ENCODE measurements at places on chromosomes 12 and 14. TPM values are rescaled to one million over a fixed set of nuclear protein-coding genes. Genes with fewer than 3 reads are reported as not detected.

DNA sequence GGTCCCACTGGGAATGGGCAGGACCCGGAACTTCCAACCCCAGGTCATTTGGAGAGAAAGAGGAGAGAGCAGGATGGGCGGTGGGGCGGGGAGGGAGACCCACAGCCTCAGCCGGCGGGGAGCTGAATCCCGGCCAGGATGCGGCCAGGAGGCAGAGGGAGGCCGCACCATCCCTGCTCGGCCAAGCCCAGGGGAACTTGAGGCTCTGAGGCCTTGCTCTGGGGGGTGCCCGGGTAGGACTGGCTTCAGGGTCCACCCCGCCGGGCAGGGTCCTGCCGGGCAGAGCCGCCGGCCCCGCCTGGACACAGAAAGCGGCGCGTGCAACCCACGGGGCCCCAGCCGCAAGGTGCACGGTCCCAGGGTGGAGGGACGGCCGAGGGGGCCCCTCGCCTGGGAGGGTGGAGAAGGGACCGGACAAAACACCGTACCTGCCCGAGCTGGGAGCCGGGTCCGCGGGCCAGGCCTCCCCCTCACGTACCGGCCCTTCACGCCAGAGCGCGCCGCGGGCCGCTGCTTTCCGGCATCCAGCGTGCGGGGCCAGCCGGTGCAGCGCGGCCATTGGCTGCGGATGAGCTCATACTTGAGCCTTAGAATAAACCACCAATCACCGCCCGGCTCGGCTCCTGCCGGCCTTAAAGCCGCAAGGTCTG, at the start of gene RPS6KL1:
Gene RPS6KL1, minus strand, starts transcription at position 509 of the 650 bp plus-strand sequence. CDS start 1,719 bp downstream, outside the sequence.
- peak; percentile 85 for DNase-seq

GRCh38 chr12:52296572-52297215, 5.4 kb upstream of the KRT81 start:
- no peak for DNase-seq

DNA sequence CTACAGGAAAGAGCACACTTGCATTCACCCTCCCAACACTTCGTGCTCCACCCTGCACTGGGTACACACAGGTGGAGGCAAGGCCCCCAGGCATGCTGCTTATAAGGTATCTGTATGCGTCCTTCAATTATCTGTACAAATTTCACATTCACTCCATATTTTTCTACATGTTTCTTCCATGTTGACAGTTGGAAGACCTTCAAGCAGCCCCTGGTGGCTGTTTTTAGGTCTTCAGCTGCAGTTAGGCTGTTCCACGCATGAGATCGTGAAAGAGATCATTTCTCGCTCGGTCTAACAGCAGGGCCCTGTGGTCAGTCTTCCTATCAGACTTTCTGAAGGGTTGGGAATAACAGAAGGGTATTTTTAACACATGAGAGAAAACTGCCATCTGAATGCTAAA, 47.1 kb downstream of the PLXNC1 start:
- no peak for DNase-seq

GRCh38 chr12:108309674-108310312, 29.3 kb downstream of the CMKLR1 start:
- DNase-seq, result no peak

DNA sequence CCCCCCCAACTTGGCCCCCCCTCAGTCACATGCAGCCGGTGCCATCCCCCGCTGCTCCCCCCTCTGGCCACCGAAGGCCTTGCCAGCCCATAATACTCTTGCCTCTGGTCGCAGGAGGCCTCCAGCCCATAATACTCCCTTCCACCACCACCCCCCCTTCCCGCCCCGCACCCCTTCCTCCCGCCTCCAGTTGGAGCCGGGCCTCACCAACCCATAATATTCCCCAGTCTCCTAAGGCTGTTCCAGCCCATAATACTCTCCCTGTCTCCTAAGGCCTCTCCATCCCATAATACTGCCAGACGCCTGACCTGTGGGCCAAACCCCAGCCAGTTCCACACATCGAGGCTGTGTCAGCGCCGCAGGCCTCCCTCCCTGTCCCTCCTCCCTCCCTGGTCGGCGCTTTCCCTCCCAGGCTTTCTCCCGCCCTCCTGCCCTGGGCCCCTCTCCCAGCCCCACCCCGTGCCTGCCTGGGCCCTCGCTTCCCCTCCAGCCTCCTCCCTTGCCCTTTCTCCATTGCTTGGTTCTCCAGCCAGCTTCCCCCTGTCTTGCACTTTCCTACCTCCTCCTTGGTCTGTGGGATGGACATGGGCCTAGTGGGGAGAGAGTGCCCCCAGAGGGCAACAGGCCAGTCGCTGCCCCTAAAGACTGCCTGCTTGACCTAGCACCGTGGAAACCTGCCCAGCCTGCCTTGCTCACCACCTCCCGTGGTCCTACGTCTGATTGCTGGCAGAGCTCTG, 6.8 kb upstream of the CHD4 start:
- DNase-seq, result peak; percentile 27

DNA sequence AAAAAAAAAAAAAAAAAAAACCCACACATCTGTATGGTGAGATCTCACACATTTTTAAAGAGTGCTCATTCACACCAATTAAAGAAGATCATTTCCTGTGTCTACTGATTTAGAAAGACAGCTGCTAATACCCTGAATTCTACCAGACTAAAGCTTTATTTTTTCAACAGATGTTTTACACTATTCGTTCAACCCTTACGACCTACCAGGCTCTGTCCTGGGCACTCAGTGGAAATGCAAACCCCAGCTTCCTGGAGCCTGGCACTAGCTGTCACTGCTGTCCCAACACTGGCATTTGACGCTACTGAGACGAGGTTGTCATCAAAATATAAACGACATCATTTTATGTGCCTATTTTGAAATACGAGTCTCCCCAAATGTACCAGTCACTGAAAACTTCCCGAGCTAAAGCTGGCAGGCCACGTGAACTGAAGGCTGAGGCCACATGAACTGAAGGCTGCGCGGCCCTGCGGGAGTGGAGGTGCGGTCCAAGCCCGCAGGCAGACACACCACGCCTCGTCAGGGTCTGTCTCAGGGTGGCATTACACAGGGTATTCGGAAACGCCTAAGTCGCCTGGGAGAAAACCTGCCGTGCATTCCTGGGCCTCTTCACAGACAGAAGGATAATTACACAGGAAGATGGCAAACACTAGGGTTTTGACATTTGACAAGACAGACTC, 27.2 kb downstream of the SLC15A4 start:
- no peak for DNase-seq

DNA sequence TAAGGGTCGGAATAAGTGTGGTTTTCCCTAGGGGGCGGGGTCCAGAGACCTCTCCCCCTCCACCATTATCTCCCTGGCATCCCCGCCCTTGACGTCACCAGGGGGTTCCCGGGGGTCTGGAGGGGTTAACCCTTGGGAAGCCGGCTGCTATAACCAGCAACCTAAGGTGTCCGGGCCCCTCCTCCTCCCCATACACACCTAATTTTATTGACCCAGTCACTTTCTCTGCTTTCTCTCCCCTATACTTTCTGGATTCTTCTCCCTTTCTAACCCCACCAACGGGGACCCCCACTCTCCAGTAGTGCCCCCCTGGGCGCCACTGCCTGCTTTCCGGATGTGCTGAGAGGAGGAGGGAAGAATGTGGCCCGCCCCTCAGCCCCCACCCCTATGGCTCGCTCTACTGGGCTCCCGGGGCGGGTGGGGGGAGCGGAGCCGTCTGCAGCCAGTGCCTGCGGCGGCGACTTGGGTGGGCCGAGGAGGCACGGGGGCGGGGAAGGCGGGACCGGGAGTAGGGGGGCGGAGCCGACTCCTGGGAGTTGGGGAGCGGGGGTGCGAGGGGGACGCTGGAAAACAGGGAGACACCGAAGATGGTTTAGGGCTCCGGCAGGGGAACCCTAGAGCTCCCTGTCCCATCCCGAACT, 1.8 kb downstream of the GLI1 start:
- DNase-seq, result no peak

GRCh38 chr14:86404425-86404824, 874.5 kb downstream of the FLRT2 start:
- no peak for DNase-seq

MMP19 gene
- 0.41 TPM for total RNA-seq

LALBA gene
- not detected for total RNA-seq

ZBTB25 gene
- 31.3 TPM for total RNA-seq

GPRC5A gene
- total RNA-seq, result 0.32 TPM

SCN8A gene
- 0.79 TPM for total RNA-seq

BICDL1 gene
- total RNA-seq, result 154 TPM

SMAGP gene
- 0.86 TPM for total RNA-seq

LRIG3 gene
- total RNA-seq, result 0.19 TPM

All from activated T-cell treated with anti-CD3 and anti-CD28 coated beads, Interleukin-2, amount 50 U/mL, for 72 hours (primary cell).